ENCODE measurements at places on chromosomes 16 and 17. TPM values are rescaled to one million over a fixed set of nuclear protein-coding genes. Genes with fewer than 3 reads are reported as not detected.

GRCh38 chr17:48901241-48901640 lies 7.0 kb upstream of the UBE2Z start:
- H3K4me1 ChIP-seq: no peaks in the 10 kb centered on the region
- DNase-seq: no peak
- H3K4me3 ChIP-seq: no peak overlapping the region
- H3K27me3 ChIP-seq: no peaks in the 10 kb centered on the region

DNA sequence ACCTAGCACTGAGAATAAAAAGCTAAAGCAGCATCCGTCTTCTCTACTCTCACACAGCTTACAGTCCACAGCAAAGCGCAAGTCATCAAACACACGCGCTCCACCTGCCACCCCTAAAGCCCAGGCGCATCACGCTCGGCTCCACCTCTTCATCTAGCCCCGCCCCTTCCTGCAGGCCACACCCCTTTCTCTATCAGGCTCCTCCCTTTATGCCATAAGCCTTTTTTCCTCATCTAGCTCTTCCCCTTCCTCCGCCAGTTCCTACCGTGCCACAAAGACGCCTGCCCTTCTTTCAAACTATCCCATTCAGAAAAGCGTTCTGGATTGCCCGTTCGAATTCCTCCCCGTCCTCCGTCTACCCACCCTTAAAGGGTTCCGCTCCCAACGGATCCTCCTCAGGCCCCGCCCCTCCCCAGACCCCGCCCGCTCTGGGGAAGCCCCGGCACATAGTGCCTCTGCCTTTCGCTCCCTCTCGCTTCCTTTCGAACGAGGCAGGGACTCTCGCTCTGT lies 417 bp downstream of the C16orf46 start:
- H3K4me3 ChIP-seq: peak overlapping the region; percentile 56
- no peaks in the 10 kb centered on the region for H3K36me3 ChIP-seq
- no peaks in the 10 kb centered on the region for H3K27me3 ChIP-seq
- no peaks in the 10 kb centered on the region for H3K4me1 ChIP-seq
- H3K27ac ChIP-seq: peak overlapping the region; percentile 91
- peak; percentile 86 for DNase-seq

TEFM gene
- 28.2 TPM for total RNA-seq

SMTNL2 gene
- total RNA-seq: not detected

- H3K4me3 ChIP-seq: no peak overlapping the region
- no peaks in the 10 kb centered on the region for H3K4me1 ChIP-seq
- no peak overlapping the region for H3K27ac ChIP-seq
- DNase-seq: no peak
- no peaks in the 10 kb centered on the region for H3K36me3 ChIP-seq
- peaks cover 17% of the 10 kb centered on the region for H3K27me3 ChIP-seq
Observed at GRCh38 chr17:72223866-72224291, 103.1 kb downstream of the SOX9 start.

C16orf89 gene
- 7.2 TPM for total RNA-seq

GRCh38 chr16:56848955-56849689 lies 15.9 kb upstream of the SLC12A3 start:
- H3K36me3 ChIP-seq: no peaks in the 10 kb centered on the region
- H3K27ac ChIP-seq: peak overlapping the region; percentile 56
- H3K4me1 ChIP-seq: peaks cover 4% of the 10 kb centered on the region
- no peaks in the 10 kb centered on the region for H3K27me3 ChIP-seq

DNA sequence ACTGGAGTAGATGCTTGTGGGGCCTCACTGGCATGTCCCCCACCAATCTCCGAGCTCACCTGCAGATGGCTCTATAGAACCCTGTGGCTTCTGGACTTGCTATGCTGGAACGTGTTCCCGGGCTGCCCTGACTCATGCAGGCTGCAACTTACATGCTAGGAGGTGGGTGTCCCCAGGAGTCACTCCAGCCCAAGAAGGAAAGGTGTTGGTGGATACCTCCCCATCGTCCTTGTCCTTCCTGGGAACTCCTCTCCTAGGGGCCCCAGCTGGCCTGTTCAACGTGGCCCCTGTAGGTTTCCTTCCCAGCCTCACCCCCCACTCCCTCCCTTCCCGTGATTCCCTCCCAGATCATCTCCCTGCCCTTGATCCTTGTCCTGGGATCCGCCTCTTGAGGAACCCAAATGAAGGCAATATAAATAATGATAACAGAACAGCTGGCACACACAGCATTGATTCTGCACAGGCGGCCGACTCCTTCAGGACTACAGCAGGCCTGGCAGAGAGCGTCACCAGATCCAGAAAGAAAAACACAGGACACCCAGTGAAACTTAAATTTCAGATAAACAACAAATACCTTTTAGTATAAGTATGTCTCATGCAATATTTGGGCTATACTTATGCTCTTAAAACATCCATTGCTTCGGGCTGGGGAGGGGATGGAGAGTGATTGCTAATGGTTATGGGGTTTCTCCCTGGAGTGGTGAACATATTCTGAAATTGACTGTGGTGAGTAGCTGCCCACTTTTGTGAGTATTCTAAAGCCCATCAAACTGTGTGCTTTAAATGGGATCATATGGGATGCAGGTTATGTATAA lies 221.1 kb upstream of the GSE1 start:
- no peaks in the 10 kb centered on the region for H3K36me3 ChIP-seq
- H3K27ac ChIP-seq: no peak overlapping the region
- no peak overlapping the region for H3K4me3 ChIP-seq
- peaks cover 57% of the 10 kb centered on the region for H3K4me1 ChIP-seq

DNA sequence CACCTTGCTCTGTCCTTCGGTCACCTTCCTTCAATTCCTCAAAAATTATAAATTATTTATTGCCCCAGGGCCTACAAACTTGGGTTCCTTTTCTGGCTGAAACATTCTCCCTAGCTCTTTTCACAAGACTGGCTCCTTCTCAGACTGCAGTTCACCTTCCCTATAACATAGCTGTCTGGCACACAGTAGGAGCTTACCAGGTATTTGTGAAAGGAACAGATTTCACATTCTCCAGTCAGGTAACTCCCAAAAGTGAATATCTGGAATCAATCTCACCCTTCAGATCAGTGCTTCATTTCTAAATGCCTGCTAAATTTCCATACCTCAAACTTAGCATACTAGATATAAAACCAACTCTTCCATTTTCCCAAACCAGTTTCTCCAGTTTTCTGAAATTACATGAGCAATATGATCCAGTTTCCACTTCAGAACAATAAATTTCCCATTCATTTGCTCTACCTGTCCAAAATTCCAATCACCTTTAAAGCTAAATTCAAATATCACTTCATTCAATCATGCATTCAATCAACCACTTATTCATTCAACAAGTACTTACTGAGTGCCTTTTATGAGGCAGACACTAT lies 6.1 kb downstream of the RFFL start:
- H3K4me3 ChIP-seq: no peak overlapping the region
- no peak for DNase-seq
- H3K27me3 ChIP-seq: no peaks in the 10 kb centered on the region

DNA sequence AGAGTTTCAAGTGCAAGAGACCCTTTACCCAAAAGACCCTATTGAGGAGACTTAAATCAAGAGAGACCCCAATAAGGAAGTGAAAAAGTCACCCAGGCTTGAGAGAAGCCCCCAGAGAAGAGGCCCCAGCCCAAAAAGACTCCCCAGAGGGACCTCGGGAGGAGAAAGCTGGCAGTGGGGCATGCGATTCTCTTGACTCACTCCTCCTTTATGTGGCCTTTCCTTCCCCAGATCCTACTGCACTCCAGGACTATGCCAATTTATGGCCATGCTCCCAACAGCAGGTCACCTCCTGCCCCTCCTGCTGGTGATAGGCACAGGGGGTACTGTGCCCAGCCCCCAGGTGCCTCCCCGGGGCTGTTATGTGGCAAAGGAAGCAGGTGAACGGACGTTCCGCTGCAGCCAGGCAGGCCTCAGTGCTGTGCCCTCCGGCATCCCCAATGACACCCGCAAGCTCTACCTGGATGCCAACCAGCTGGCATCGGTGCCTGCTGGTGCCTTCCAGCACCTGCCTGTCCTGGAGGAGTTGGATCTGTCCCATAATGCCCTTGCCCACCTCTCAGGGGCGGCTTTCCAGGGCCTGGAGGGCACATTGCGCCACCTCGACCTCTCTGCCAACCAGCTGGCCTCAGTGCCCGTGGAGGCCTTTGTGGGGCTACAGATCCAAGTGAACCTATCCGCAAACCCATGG lies 16.3 kb downstream of the LRRC3C start:
- H3K4me3 ChIP-seq: no peak overlapping the region
- no peak overlapping the region for H3K27ac ChIP-seq
- DNase-seq: no peak
- peaks cover 6% of the 10 kb centered on the region for H3K27me3 ChIP-seq
- no peaks in the 10 kb centered on the region for H3K36me3 ChIP-seq

DNA sequence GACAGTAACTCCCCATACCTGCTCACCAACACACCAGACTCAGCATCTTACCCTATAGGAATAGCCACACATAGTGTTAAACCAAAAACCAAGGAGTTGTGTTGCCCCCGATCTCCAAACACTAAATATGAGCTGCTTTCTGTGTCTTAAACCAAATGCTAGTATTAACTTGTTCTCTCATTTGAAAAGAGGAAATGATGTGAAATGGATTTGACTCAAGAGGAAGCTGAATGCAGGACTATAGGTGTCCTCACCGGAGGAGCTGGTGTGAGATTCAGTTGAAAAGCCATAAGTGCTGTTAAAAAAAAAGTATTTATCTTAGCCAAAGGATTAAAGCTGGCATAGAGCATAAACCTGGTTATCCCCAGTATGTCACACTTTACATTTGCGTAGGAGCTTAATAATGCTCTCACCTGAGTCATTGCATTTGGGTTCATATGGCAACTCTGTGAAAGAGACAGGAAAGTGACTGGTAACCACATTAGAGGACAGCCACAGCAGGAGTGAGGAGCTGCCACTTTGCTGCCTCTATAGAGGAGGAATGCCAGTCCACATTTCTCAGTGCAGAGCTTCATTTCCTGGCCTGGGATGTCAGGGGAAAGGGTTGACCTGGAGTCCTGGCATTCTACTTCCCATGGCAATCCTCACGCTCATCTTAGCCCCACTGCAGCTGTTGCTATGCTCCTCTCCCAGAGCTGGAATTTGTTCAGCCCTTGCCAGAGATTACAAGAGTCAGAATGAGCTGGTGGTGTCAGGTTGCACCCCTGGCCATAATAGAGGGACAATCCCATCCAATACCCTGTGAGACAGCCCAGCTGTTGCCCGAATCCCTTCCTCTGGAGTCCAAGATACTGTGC lies 143.3 kb upstream of the ANKFN1 start:
- no peaks in the 10 kb centered on the region for H3K27me3 ChIP-seq
- no peak for DNase-seq
- H3K27ac ChIP-seq: no peak overlapping the region
- H3K4me3 ChIP-seq: no peak overlapping the region

KRTAP9-8 gene
- not detected for total RNA-seq
